SK-MEL-5 (cell line): ENCODE measurements at places on chromosomes 2 and 18.
A peak's percentile ranks its signal among the peaks of the same experiment; 100 is the strongest.

DNA sequence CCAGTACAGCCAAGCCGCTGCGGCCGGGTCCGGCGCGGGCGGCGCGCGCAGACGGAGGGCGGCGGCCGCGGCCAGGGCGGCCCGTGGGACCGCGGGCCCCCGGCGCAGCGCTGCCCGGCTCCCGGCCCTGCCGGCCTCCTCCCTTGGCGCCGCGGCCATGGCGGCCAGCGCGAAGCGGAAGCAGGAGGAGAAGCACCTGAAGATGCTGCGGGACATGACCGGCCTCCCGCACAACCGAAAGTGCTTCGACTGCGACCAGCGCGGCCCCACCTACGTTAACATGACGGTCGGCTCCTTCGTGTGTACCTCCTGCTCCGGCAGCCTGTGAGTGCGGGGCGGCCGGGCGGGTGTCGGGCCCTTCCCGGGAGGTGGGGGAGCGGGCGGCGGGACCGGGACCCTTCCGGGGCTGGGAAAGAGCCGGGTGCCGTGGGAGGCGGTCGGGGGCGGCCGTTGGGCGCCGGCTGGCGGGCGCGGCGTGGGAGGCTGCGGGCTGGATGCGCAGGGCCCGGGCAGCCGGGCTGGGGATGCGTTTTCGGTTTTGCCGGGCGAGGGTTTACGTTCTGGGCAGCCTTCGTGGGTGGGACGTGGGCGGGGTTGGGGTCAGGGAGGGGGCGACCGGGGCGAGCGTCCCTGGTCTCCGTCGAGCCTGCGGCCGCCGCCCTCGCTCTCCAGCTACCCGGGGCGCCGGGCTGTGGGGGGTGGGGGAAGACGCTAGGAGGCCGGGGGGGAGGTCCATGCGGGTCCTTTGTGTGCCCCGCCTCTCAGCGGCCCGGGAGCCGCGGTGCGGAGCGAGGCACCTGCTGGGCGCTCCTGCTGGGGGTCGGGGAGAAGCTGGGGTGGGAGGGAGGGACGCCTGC is 537 bp downstream of the AGFG1 start:
- DNase-seq, result peak; percentile 36

DNA sequence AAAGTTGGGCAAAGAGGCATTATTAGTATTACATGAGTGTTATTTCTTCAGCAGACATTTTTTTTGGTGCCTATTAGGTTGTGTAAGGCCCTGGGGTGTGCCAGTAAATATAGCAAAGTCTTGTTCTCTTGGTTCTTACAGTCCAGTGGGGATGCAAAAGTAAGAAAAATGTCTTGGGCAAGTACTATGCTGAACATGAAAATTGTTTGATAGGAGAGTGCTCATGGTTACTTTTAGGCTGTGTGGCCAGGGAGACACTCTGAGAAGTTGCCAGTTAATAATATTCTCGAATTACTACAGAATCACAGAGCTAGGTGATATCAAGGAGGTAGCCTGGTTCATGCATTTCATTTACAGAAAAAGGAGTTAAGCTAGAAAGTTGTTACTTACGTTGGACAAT is 1.9 kb downstream of the AGFG1 start:
- DNase-seq, result no peak

DNA sequence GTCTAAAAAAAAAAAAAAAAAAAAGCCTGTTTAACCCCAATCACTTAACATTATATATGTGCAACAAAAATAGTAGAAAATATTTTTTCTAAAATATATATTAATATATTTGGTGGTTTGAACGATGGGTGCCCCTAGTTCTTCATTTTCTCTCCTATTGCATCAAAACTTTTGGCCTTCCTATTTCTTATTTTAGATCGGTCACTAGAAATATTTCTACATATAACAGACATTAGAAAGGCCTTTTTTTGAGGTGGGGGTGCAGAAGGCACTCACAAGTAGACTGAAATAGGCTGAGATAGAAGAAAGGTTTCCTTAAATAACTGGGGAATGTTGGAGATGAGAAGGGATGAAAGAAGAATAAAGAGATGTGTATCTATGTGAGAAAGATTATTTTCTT is 49.3 kb upstream of the AP1S3 start:
- DNase-seq, result no peak

GRCh38 chr18:44887227-44887631 is 206.5 kb downstream of the SETBP1 start:
- DNase-seq, result no peak

- DNase-seq, result no peak
Measured at GRCh38 chr2:64525317-64525613, 1.1 kb downstream of the AFTPH start.

- no peak for DNase-seq
Measured at GRCh38 chr2:157053876-157054275, 203.6 kb upstream of the GALNT5 start.

DNA sequence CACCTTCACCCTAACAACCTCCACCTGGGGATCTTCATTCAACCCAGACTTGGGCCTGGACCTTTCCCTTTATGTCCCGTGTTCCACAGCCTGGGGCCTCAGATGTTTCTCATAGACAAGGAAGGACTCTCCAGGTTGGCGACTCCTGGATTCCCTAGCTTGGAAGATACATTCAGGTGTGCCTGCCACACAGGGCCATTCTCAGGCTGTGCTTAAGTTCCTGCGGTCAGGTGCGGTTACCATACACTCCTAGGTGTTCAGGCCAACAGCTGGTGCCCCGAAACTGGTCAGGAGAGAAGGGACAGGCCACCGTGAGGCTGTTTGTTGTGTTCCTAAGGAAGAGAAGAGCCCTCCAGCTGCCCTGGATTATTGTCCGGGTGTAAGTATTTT is 15.6 kb downstream of the SLC4A3 start:
- DNase-seq, result no peak

- DNase-seq, result peak; percentile 25
Measured at GRCh38 chr2:112482309-112483041, 519 bp downstream of the TTL start.

GRCh38 chr2:134124047-134124753 is 129.7 kb upstream of the MGAT5 start:
- DNase-seq, result no peak

DNA sequence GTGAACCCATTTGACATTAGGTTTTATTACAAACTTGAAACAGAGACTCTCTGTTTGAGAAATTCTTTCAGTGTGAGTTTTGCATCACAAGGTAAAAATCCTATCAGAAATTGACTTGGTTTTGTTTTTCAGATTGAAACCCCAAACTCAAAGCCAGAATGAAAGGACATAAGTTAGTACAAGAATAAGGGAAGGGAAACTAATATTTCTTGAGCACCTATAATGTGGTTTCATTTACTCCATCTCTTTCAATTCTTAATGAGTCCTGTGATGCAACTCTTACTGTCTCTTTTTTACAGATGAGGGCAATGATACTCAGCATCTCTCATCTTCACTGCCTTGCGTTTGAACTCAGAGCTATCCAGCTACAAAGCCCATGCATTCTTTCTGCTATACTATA is 210.0 kb upstream of the SIX3 start:
- DNase-seq, result no peak

- DNase-seq, result peak; percentile 73
Measured at GRCh38 chr2:23460228-23460627, 75.2 kb downstream of the KLHL29 start.

- DNase-seq, result no peak
Measured at GRCh38 chr2:235506997-235507615, 13.3 kb downstream of the AGAP1 start.

GRCh38 chr2:16625201-16625729 is 40.4 kb downstream of the CYRIA start:
- DNase-seq, result no peak

DNA sequence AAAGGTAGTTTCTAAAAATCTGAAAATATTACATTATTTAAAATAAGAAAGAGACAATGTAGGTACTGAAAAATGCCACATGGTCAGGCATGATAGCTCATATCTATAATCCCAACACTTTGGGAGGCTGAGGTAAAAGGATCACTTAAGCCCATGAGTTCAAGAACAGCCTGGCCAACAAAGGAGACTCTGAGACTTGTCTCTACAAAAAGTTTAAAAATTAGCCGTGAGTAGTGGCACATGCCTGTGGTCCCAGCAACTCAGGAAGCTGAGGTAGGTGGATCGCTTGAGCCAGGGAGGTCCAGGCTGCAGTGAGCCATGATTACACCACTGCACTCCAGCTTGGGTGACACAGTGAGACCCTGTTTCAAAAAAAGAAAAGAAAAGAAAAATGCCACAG is 21.8 kb downstream of the ATAD2B start:
- no peak for DNase-seq

DNA sequence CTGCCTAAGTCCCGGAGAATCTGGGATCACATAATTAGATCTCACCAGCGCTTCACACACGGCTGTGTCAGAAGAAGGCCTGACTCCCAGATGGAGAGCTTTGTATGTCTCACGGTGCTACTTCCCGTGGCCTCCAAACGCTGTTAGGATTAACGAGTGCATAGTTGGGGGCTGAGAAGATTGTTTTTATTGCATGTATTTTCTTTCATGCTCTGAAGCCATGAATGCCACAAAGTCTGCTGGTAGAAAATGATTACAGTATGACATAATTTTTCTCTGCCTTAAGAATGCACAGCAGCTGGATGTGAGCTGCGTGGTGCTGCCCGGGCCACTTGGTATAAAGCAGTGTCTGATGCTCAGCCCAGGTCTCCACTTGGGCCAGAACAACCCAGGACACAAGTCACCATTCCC is 166.5 kb downstream of the SEPTIN10 start:
- no peak for DNase-seq

DNA sequence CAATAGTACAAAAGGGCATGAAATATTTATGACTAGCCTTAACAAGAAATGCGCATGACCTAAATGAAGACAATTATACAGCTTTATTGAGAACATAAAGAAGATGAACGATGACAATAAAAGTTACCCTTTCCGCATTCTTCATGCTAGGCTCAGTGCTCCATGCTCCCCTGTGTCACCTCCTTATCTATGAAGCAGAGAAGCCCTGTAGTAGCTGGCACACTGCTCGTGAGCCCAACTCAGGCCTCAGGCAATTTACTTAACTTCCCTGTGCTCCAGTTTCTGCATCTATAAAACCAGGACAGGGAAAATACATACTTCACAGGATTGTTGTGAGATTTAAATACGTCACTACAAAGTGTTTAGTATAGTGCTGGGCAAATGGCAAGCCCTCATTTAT is 34.5 kb upstream of the NABP1 start:
- DNase-seq, result no peak

DNA sequence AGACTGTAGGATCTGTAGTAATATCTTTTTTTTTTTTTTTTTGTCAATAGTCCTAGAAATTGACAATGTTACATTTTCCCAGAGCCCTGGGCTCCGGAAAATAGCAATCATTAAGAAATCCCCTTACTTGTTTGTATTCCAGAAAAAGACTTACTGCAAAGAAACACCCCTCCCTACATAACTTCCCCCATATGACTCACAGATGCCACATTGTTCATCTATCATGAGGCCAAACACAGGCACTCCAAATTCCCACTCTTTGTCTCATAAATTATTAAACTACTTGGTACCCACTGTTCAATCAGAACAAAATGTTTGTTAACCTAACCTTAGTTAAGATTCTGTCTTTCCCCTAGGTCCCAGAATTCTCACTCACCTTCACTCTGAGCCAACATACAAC is 53.5 kb downstream of the TEX51 start:
- no peak for DNase-seq

- DNase-seq, result peak; percentile 28
Measured at GRCh38 chr2:118089139-118089800, 999 bp downstream of the INSIG2 start.

- no peak for DNase-seq
Measured at GRCh38 chr2:239395524-239395923, 5.3 kb downstream of the HDAC4 start.
